Osteoblast (primary cell): ENCODE measurements at places on chromosomes 5 and 9. TPM values are rescaled to one million over a fixed set of nuclear protein-coding genes. Genes with fewer than 3 reads are reported as not detected.

Gene AJM1
- total RNA-seq, result 0.88 and 1.1 TPM in 2 replicates

Gene PKD2L2
- total RNA-seq, result under 0.01 TPM in 1 of 2 replicates, not detected in the other

Gene PCDHGC5
- 3.6 and 5.3 TPM in 2 replicates for total RNA-seq

Gene MORN5
- total RNA-seq, result 0.36 TPM in 1 of 2 replicates, not detected in the other

Gene MYORG
- 0.36 and 0.88 TPM in 2 replicates for total RNA-seq

Gene WNK2
- total RNA-seq, result not detected in 2 replicates

Gene PIP5K1B
- total RNA-seq, result not detected in 2 replicates

Gene CHSY3
- total RNA-seq, result 12.3 and 12.4 TPM in 2 replicates

Gene KCNV2
- not detected in 2 replicates for total RNA-seq

Gene CCDC187
- total RNA-seq, result under 0.01 TPM in 1 of 2 replicates, not detected in the other

Gene PAX5
- under 0.01 TPM in 1 of 2 replicates, not detected in the other for total RNA-seq

Gene LURAP1L
- 88.3 and 107 TPM in 2 replicates for total RNA-seq

Gene RABL6
- total RNA-seq, result 64.2 and 64.8 TPM in 2 replicates

Gene SLC45A2
- total RNA-seq, result 0.36 and 0.59 TPM in 2 replicates

Gene ZNF883
- 7.2 and 7.7 TPM in 2 replicates for total RNA-seq

Gene TMOD1
- not detected in 2 replicates for total RNA-seq

Gene ADCY2
- under 0.01 and 0.59 TPM in 2 replicates for total RNA-seq

Gene LHX2
- not detected in 2 replicates for total RNA-seq

Gene KCNMB1
- total RNA-seq, result under 0.01 TPM in 2 replicates

Gene ORM2
- total RNA-seq, result not detected in 2 replicates

Gene EPB41L4A
- 0.59 and 0.72 TPM in 2 replicates for total RNA-seq

Gene NIPAL4
- 0.36 TPM in 1 of 2 replicates, not detected in the other for total RNA-seq

Gene HMMR
- 2.5 and 2.9 TPM in 2 replicates for total RNA-seq

Gene FRRS1L
- 0.29 and 0.36 TPM in 2 replicates for total RNA-seq

Gene TLX3
- not detected in 2 replicates for total RNA-seq

Gene TMEM215
- total RNA-seq, result not detected in 2 replicates

Gene FRMPD1
- not detected in 2 replicates for total RNA-seq

Gene SLC46A2
- under 0.01 TPM in 1 of 2 replicates, not detected in the other for total RNA-seq

Gene HTR4
- not detected in 2 replicates for total RNA-seq

Gene TARS1
- total RNA-seq, result 305 and 353 TPM in 2 replicates

Gene SLC6A7
- under 0.01 TPM in 1 of 2 replicates, not detected in the other for total RNA-seq

Gene MARCHF6
- total RNA-seq, result 53.9 and 64.8 TPM in 2 replicates

Gene PRR16
- 30.4 and 36.2 TPM in 2 replicates for total RNA-seq

Gene OSMR
- total RNA-seq, result 174 and 189 TPM in 2 replicates
